Globus pallidus (tissue), 1 donor: ENCODE measurements at places on chromosomes 6 and 20.

DNA sequence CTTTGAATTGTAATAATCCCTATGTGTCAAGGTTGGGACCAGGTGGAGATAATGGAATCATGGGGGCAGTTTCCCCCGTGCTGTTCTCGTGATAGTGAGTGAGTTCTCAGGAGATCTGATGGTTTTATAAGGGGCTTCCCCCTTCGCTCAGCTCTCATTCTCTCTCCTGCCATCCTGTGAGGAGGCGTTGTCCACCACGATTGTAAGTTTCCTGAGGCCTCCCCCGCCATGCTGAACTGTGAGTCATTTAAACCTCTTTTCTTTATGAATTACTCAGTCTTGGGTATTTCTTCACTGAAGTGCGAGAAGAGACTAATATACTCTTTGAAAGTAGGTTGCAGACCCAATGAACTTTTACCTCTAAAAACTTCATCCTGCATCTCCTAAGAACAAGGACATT lies 39.2 kb upstream of the KCNG1 start:
- DNase-seq, result no peak

DNA sequence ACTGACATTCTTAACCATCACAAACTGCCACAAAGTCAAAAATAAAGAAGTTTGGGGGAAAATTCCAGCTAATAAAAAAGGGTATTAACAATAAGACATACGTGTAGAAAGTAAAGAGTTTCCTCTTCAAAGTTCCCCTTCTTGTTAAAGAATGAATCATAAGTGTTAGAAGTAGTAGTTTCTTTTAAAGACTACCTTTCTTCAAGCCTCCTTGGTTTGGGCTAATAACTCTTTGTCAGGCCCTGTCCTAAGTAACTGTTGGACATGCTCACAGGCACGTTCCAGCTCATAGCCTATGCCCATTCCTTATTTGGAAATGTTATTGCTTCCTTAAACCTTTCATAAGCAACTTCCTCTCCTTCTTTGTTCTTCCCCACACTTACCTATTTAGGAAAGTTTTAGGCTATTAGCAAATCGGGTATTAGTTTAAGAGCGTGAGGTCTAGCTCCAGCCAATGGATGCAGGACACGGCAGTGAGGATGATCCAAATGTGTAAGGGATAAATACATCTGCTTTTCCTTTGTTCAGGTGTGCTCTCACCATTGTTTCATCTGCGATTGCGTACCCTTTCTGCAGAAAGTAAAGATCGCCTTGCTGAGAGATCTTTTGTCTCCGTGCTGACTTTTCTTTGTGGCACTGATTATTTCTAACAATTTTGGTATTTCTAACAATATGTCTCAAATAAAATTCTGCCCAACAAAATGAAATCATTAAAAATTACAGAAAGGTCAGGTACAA lies 64.9 kb downstream of the CHD6 start:
- no peak for DNase-seq

DNA sequence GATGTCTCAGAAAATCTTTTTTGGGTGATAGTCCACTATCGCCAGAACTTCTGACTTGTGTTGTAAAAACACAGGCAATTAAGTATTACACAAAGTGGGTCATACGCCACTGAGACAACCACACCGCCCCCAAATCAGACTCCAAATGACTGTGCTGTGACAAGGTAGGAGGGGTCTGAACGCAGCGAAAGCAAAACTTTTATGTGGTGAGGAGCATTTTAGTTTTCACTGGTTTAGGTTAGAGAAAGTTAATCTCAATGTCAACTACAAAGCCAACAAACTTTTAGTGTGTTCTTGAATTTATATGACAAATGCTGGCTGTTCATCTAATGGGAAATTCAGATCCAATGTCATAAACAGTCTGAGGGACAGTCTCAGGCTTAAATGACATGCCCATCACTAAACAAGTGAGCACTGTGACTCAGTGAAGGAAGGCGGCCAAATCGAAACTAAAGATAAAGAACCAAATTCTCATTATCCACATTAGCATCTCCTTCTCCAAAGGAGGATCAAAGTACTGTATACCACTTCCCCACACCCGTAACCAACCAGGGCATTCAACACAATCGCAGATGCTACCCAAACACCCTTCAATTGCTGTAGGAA lies 186.7 kb downstream of the GJA10 start:
- no peak for DNase-seq

- no peak for DNase-seq
These were observed 29.0 kb upstream of the DEK start for GRCh38 chr6:18293076-18293904.

DNA sequence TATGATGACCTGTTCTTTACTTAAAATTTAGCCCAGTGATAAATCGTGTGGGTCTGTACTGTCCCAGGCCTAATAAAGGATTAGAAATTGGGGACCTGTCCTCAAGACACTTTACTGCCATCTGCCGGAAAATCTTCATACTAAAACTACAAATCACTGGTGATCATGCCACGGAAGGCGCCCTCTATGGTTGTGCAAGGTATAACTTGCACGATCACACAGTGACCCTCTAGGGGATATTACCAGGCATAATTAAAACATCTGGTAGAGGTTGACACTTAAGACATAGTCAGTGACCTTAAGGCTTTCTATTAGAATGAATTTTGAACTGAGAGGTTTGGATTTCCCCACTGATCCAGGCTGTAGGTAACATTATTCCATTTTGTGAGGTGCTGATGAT lies 172.6 kb downstream of the BMP2 start:
- DNase-seq, result peak; percentile 2

DNA sequence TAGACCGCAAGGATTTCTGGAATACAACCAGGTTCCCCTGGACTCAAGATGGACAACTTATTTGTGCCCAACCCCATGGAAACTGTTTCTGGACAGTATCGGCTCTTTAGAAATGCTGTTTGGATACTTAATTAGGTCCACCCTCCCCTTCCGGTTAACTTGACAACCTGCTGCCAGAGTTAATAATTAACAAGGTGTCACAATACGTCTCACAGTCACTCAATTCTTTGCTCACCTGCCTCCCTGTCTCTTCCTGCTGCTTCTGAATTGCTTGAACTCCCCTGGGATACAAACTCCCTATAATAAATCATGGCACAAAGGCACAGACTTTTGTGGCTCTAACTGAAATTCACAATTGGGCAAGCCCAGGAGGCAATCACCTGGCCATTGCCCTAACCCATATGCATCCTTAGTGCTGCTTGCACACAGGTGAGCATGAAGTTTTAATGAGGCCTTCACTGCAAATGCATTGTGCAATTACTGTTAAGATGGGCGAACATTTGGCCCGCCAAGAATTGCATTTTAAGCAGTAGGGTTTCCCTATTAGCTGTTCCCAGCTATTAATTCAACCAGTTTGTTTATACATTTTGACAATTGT lies 504.4 kb upstream of the NOX3 start:
- no peak for DNase-seq
